ENCODE measurements at places on chromosomes 16 and 17.

DNA sequence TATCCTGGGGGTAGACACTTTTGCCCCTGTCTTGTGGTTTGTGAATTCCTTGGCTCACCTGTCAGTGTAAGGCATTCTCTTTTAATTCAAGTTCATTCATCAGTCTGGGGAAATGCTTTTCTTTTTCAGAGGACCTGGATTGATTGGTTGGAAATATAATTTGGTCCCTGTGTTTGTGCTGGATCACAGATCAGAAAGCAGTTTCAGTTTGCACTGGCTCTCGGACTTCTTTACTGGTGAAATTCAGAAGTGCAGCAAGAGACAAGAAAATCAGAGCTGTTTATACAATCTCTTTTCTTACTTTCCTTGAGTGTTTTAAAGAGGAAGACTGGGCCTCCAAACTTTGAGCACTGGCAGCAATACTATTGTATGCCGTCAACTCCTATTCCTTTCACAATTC lies 161.8 kb upstream of the KCNJ16 start:
- DNase-seq = no peak

DNA sequence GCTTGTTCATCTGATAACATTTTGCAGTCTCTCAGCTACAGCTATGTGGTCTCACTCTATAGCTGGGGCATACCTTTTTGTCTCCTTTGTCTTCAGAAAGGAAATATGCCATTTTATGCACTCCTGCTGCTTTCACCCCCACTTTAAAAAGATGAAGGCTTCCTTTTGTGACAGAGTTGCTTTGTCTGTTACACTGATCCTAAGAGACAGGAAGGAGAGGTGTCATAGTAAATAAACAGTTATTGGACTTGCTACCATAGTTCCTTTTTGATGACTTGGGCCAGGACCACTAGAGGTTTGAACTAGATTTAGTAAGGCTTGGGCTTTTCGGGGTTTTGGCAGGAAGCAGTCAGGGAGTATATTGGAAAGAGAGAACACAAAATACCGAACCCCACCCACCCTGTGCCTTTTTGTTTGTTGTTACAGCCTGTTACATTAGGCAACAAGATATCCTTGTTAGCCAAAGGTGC lies 1.8 kb upstream of the METTL9 start:
- DNase-seq = no peak

DNA sequence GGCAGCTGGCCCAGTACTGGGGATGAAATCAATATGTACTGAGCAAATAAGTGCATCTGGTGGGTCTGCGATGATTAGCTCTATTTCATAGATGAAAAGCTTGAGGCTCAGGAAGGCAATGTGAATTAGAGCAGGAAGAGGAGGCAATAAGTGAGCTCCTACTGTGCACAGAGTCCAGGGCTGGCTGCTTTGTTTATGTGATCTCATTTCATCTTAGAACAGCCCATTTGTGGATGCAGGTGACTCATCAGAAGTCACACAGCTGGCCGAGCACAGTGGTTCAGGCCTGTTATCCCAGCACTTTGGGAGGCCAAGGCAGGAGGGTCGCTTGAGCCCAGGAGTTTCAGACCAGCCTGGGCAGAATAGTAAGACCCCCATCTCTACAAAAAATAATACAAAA lies 7.1 kb downstream of the TMEM114 start:
- no peak for DNase-seq

DNA sequence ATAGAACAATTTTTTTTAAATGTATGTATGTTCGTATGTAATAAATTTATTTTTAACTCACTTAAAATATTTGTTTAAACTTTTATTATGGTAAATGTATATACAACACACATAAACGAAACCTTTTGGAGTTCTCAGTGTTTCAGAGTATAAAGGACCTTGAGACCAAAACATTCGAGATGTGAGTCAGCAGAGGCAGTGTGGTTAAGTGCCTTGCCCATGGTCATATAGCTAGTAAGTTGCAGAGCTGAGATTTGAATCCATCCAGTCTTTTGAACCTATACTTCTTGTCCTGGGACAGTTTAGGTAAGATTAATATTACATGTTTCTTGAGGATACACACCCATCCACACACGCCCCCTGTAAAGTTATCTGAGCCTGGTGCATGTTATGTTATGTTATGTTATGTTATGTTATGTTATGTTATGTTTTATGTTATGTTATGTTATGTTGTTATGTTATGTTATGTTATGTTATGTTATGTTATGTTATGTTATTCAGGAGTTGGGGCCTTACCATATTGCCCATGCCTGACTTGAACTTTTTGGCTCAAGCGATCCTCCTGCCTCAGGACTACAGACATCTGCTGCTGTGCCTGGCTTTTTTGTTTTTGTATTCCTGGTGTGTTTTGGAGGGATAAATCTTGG lies 41.8 kb downstream of the TNRC6A start:
- no peak for DNase-seq

GRCh38 chr17:21160401-21160800 lies 33.6 kb downstream of the DHRS7B start:
- no peak for DNase-seq

GRCh38 chr17:51184124-51184523 lies 17.9 kb downstream of the NME2 start:
- DNase-seq = no peak

- DNase-seq = no peak
These were observed 157.6 kb upstream of the GSE1 start for GRCh38 chr16:85455534-85455933.

DNA sequence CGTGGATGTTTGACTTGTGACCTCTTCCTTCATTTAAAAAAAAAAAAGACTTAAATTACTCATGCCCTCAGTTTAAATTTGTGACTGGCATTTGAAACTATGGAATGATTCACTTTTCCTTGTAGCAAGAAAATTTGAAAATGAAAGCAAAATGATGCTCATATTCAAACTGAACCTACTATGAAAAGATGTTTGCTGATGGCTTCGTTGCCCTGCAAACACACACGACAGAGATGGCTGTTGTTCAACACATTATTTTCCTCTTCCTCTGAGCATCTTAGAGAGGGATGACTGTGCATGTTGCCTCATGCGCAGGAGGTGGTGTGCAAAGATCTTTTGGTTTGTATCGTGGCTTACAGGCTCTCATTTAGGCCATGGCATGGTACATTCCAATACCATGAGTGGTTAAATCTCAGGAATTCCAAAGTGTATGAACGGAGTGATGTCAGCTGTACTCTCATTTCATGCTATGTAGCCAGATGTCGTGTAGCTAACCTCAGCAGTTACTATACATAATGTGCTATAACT lies 164.5 kb downstream of the PRKCA start:
- DNase-seq = no peak

- DNase-seq = no peak
These were observed 9.3 kb downstream of the PGAP3 start for GRCh38 chr17:39678340-39679116.

DNA sequence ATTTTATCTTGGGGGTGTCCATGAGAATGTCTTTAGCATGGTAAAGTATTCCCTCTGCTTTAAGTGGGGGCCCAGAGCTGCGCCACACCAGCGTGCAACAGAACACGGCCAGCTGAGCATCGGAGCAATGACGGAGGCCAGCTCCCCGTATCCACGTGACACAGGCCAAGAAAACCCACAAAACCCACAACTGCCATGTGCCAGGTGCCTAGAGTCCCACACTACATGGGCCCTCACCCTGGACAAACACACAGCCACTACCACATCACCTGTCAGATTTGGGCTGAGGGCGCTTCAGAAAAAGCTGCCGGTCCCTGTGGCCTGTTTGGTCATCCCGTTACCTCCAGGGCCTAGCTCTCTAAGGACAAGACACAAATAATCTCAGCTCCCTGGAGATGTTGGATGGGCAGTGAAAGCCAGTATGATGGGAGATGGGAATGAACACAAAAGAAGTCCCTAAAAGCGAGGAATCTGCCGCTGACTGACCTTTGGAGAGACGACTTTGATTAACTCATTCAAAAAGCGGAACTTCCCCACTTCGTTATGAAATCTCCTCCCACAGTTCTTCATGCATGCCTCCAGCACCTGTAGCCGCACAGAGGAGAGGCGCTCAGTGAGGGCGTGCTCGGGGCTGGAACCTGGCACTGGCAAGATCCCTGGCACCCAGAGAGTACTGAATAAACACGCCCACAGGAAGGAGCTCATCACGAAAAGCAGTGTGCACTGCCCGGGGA lies 17.1 kb downstream of the GGA3 start:
- DNase-seq = no peak

DNA sequence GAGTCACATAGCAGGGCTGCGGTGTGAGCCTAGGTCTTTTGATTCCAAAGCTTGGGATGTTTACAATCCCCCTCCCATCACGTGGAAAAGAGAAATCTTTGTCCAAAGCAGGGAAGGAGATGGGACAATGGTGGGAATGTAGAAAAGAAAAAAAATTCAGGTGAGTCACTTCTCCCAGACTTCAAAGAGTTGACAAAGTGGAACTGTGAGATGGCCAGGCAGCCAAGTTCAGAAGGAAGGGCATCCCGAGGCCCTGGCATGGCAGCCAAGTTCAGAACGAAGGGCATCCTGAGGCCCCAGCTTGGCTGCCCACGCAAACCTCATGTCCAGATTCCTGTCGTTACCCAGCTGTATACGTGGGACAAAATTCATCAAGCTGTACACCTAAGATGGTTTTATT lies 47.5 kb downstream of the FOXL1 start:
- DNase-seq = no peak

GRCh38 chr17:72587773-72588511 lies 467.1 kb downstream of the SOX9 start:
- DNase-seq = no peak

DNA sequence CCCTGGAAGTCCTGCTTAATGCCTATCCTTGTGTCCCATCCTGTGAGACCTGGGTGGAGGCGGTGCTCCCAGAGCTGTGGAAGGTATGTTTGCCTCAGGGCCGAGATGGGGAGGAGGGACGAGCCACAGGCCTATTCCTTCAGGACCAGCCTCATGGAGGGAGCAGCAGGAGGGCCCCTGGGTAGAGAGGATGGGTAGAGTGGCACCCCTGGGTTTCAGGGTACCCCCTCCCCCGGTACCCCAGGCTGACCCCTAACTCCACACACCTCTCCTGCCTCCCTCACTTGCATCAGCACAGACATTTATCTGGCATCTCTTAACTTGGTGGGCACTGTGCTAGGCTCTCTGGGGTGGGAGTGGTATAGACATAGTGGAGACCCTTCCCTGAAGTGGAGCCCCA lies 7.1 kb downstream of the ASB16 start:
- DNase-seq = no peak

- peak; percentile 60 for DNase-seq
These were observed 32.9 kb downstream of the PCTP start for GRCh38 chr17:55783684-55784245.

DNA sequence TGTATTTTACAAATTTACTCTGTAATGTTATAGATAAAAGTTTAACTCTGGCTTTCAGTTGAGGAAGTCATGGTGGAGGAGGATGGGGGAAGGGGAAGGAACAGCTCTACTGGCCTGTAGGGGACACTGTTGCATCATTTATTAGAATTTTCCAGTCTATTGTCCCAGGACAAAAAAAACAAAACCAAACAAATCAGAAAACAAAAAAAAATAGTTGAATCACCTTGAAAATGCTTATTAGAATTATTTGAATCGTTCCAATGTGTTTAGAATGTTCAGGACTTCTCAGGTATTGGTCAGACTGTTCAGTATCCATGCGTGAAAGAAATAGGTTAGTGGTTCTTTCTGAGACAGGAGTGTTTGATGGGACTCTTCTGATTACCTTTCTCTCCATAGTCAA lies 242.0 kb downstream of the FTO start:
- no peak for DNase-seq

DNA sequence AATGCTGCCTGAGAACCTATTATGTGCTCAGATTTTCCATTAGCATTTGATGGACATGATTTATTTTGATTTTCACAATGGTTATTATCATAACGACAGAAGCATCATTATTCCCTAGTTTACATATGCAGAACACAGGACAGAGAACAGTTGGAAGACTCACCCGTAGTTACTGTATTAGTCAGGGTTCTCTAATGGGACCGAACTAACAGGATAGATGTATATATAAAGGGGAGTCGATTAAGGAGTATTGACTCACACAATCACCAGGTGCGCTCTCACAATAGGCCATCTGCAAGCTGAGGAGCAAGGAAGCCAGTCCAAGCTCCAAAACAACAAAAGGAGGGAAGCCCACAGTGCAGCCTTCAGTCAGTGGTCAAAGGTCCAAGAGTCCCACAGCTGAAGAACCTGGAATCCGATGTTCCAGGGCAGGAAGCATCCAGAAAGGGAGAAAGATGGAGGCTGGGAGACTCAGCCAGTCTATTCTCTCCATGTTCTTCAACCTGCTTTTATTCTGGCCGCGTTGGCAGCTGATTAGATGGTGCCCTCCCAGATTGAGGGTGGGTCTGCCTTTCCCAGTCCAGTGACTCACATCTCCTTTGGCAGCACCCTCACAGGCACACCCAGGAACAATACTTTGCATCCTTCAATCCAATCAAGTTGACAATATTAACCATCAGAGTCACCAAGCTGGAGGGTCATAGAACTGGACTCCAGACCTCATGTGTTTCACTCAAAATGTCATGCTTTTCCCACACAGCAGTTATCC lies 92.7 kb upstream of the XYLT1 start:
- no peak for DNase-seq

DNA sequence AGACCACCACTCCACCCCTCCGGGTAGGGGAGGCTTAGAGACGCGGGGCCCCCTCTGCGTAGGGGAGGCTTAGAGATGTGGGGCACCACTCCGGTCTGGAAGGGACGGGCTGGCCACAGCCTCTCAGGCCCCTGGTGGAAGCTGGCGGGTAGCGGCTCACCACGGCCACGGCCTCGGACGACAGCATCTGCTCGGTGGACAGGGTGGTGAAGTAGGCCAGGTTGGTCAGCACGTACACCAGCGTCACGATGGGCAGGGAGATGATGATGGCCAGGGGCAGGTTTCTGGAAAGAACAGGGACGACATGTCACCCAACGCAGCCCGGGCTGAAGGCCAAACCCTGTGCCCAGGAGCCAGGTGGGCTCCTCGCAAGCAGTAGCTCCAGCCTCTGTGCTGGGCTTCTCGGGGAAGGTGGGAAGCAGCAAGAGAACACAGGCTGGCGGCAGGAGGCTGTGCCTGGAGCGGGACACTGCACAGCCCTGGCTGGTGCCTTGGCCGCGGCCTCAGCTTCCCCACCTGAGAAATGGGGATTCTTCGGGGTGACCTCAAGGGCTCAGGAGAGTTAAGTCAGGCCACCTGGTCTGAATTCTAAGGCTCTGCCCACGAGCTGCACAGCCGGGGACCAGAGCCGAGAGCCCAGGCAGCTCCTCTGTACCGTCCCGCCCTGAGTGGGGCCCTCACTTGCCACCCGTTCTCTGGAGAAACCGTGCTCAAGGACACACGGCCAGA lies 29.6 kb downstream of the SLC7A5 start:
- no peak for DNase-seq

GRCh38 chr17:42700586-42701289 lies 18.4 kb downstream of the CNTNAP1 start:
- DNase-seq = no peak

- peak; percentile 73 for DNase-seq
These were observed at the start of gene PNMT for GRCh38 chr17:39667945-39668924. PNMT (plus strand) TSS chr17:39668453; CDS start chr17:39668476, 23 bp downstream.

- DNase-seq = no peak
These were observed 74.7 kb downstream of the YPEL2 start for GRCh38 chr17:59405944-59406705.

All from right forelimb (tissue), 1 donor.